ENCODE measurements at places on chromosomes 16 and 17. TPM values are rescaled to one million over a fixed set of nuclear protein-coding genes. Genes with fewer than 3 reads are reported as not detected.

Gene CCL17
- not detected for total RNA-seq

Gene TBCD
- 73.6 TPM for total RNA-seq

Gene TMEM98
- 7.4 TPM for total RNA-seq

Gene RAD51D
- 18.8 TPM for total RNA-seq

Gene AATK
- total RNA-seq = not detected

Gene PNMT
- total RNA-seq = not detected

Gene CACNG1
- total RNA-seq = not detected

Gene NUPR1
- total RNA-seq = 38.1 TPM

Gene PLA2G10
- not detected for total RNA-seq

Gene TLCD2
- total RNA-seq = 0.59 TPM

Gene ENPP7
- not detected for total RNA-seq

Gene ACSM2A
- not detected for total RNA-seq

Gene TMC5
- total RNA-seq = not detected

Gene LAT
- total RNA-seq = not detected
